ENCODE measurements at places on chromosomes 3 and 15. TPM values are rescaled to one million over a fixed set of nuclear protein-coding genes. Genes with fewer than 3 reads are reported as not detected.

Gene SUCNR1
- 0.65 TPM for total RNA-seq

Gene IL20RB
- 0.40 TPM for total RNA-seq

Gene LRRC34
- 2.1 TPM for total RNA-seq

Gene HYKK
- total RNA-seq = 7.4 TPM

Gene GRIP2
- 8.7 TPM for total RNA-seq

Gene OR5H15
- not detected for total RNA-seq

Gene TRAIP
- 1.5 TPM for total RNA-seq

Gene HIGD2B
- not detected for total RNA-seq

Gene ITGA11
- 20.4 TPM for total RNA-seq

Gene TAGLN3
- 0.28 TPM for total RNA-seq

Gene RTP3
- total RNA-seq = not detected

Gene SKOR1
- 0.23 TPM for total RNA-seq

Gene SERPINI2
- 1.9 TPM for total RNA-seq

- no peak for DNase-seq
These were observed 17.2 kb downstream of the ARHGEF3 start for GRCh38 chr3:56784448-56785001.

- DNase-seq = no peak
These were observed 1.2 kb downstream of the LPCAT4 start for GRCh38 chr15:34365836-34366235.

DNA sequence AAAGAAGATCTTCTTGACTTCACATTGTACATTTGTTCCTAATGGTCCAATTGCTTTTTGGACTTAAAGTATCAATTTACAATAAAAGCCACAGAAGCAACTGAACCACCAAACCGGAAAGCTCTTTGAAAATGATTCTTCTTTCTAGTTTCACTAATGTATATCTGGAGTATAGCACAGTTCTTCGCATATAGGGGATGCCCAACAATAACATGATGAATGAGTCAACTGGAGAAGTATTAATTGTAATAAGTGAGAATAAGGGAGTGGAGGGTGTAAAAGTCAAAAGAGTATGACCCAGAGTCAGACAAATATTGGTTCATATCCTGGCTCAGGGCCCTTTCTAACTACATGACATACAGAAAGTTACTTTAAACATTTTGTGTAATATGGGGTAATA is 425.2 kb downstream of the ZBTB20 start:
- no peak for DNase-seq

- peak; percentile 72 for DNase-seq
These were observed 3.3 kb downstream of the ANKRD63 start for GRCh38 chr15:40279437-40280141.

- DNase-seq = no peak
These were observed 13.5 kb upstream of the TSPAN3 start for GRCh38 chr15:77084436-77084835.

- no peak for DNase-seq
These were observed 36.4 kb upstream of the COPB2 start for GRCh38 chr3:139425745-139426400.

- DNase-seq = no peak
These were observed 241.7 kb downstream of the FEZF2 start for GRCh38 chr3:62131620-62132019.

DNA sequence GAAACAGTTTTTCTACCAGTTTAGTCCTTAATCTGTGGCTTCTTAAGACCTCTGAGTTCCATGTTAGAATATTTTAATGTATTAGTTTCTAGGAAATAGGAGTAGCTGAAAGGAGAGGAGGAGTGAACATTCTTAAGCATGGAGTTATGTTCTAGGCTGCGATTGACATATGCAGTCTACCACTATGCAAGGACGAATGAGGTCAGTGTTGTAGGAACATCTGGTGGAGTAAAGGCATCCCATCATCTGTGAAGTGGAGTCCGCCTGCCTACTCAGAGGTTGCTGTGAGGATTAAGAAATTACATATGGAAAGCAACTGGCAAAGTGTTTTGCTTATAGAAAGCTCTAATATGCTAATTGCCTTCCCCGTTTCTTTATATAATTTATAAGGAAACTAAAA is 45.1 kb downstream of the SNAPC5 start:
- no peak for DNase-seq

- DNase-seq = no peak
These were observed 66.8 kb upstream of the PTX3 start for GRCh38 chr3:157369727-157370421.

- no peak for DNase-seq
These were observed 36.5 kb downstream of the HEG1 start for GRCh38 chr3:125019271-125019670.

- peak; percentile 83 for DNase-seq
These were observed 367.5 kb upstream of the THBS1 start for GRCh38 chr15:39213385-39213840.

DNA sequence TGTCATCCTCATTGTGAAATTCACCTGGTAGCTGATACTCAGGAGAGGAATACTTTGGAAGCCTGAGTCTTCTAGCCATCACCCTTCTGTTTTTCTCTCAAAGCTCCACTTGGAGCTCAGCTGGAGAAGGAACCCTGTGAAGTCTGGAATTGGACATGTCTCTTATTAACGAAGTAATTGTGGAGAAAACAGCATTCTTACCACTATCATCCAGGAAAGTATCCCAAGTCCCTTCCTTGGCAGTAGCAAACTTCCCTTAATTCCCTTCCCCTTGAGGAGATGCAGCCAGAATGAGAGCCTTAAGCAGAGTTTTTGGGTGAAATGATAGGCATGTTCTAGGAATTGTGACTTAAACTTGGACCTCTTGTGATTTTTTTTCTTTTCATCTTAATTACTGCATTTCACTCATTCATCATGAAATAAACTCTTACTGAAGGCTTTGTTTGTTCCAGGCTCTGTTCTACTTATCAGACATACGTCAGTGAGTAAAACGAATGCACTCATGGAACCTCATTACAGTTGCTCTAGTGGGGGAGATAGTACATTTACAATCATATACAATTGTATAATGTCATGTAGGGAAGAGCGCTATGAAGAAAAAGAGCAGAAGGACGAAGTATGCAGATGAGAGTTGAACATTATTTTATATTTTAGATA is 30.5 kb upstream of the TCF12 start:
- no peak for DNase-seq

DNA sequence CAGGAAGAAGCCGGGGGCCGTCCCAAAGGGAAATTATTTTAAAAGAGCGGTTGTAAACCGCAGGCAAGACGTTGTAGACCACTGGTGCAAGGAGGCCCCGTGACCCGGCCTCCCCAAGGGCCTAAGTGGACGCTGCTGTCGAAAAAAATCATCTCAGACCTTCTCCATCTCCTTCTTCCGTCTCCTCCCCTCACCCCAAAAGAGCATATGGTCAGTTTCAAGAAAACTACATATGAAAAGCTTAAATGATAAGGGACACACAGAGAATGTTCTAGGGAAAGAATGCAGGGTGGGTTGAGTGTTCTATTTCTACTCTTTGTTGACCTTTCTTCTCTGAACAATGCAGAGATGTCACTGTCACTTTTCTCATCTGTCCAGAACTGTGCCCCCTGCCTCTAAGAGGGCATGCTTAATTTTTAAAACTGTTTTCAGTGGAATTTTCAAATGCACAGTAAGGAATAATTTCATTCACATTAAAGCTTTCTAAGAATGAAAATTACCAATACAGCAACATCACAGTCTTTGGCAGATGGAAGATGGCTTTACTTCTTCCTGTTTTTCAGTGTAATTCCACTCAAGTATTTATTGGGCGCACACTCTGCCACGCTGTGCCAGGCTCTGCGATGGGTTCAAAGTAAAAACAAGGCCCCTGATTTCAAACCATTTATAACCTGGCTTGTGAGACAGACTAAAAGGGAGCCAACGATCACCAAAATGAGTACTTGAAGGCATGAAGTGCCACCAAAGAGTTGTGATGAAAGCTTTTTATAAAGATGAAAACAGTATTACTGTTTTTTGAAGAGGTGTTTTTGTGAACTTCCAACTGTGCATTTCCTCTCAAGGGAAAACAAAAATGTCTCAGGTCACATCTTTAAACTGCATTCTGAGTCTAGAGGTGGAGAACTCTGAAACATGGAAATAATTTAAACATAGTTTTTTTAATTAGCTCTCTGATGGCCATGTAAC is 891 bp upstream of the TOP2B start:
- DNase-seq = peak; percentile 53

GRCh38 chr15:34943711-34944110 is 25.8 kb downstream of the AQR start:
- DNase-seq = no peak

GRCh38 chr3:152040319-152040718 is 166.9 kb downstream of the SUCNR1 start:
- DNase-seq = no peak
